ENCODE measurements at places on chromosomes 1 and 21. TPM values are rescaled to one million over a fixed set of nuclear protein-coding genes. Genes with fewer than 3 reads are reported as not detected.

GRCh38 chr1:156476501-156477298 is 23.9 kb downstream of the MEF2D start:
- peak; percentile 86 for DNase-seq

- no peak for DNase-seq
Observed at GRCh38 chr21:30251781-30252180, 31.0 kb downstream of the KRTAP24-1 start.

- no peak for DNase-seq
Observed at GRCh38 chr1:208078752-208079151, 165.4 kb downstream of the PLXNA2 start.

- no peak for DNase-seq
Observed at GRCh38 chr1:196361112-196361714, 247.0 kb downstream of the KCNT2 start.

The S100A9 gene
- total RNA-seq, result 276 TPM

The C2CD4D gene
- not detected for total RNA-seq

The OPTC gene
- not detected for total RNA-seq

The OR2L2 gene
- 0.13 TPM for total RNA-seq
